Thyroid gland (tissue), 4 donors: ENCODE measurements at places on chromosomes 7 and 10. TPM values are rescaled to one million over a fixed set of nuclear protein-coding genes. Genes with fewer than 3 reads are reported as not detected.
A peak's percentile ranks its signal among the peaks of the same experiment; 100 is the strongest.

The NRF1 gene
- 16.9 TPM for total RNA-seq

The SMNDC1 gene
- 12.8 TPM for total RNA-seq

The POP7 gene
- 44.8 TPM for total RNA-seq

The NODAL gene
- total RNA-seq: not detected

The PLAU gene
- total RNA-seq: 8.6 TPM

The CHST12 gene
- 15.3 TPM for total RNA-seq

The CNPY1 gene
- total RNA-seq: not detected

The GBX1 gene
- not detected for total RNA-seq

The LIPM gene
- not detected for total RNA-seq

DNA sequence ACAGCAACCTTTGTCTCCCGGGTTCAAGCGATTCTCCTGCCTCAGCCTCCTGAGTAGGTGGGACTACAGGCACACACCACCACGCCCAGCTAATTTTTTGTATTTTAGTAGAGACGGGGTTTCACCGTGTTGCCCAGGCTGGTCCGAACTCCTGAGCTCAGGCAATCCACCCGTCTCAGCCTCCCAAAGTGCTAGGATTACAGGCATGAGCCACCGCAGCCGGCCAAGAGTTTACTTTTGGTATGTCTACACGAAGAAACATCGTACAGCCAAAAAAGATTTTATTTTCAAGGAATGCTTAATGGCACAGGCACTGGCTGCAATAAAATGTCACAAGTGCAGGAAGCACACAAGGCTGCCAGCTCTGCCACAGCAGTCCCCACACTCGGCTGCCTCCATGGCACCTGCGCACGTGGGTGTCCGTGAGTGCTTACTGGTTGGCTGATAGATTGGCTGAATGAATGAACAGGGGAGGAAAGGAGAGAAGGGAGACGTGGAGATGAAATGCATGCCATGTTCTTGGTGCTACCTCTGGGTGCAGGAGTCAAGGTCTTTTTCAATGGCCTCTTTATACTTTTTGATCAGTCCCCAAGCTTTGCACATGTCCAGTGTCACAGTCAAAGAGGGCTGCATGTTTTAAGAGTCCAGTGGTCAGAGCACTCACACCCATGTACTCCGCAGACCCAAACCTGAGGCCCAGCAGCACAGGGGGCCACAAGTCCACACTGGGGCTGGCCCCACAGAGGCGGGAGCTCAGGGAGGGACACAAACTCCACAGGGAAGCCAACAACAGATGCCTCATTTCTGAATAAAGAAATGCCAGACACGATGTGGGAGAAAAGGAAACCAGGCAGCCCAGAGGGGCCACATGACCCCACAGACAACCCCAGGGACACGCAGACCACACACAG, 198.2 kb downstream of the MAD1L1 start:
- H3K27me3 ChIP-seq: no peaks in the 10 kb centered on the region
- H3K4me3 ChIP-seq: no peak overlapping the region
- peaks cover 26% of the 10 kb centered on the region for H3K4me1 ChIP-seq
- H3K36me3 ChIP-seq: no peaks in the 10 kb centered on the region
- DNase-seq: no peak

DNA sequence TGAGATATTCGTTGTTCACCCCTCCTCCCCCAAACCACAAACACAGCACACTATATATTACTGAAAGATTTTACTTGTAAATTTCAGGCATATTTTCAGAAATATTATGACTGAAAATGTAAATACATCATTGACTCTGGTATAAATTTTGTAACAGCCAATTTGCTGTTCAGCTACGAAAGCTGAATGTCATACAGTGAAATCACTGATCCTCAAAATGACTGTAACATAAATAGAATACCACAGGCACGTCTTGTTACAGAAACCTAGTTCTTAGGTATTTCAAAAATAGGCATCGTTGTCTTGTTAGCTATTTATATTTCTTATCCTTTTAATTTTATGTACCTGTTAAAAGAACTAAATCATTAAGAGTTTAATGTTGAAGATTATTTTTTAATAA, 15.1 kb downstream of the TRUB1 start:
- no peaks in the 10 kb centered on the region for H3K4me1 ChIP-seq
- H3K36me3 ChIP-seq: no peaks in the 10 kb centered on the region
- H3K27ac ChIP-seq: no peak overlapping the region
- no peak for DNase-seq
- no peaks in the 10 kb centered on the region for H3K27me3 ChIP-seq

DNA sequence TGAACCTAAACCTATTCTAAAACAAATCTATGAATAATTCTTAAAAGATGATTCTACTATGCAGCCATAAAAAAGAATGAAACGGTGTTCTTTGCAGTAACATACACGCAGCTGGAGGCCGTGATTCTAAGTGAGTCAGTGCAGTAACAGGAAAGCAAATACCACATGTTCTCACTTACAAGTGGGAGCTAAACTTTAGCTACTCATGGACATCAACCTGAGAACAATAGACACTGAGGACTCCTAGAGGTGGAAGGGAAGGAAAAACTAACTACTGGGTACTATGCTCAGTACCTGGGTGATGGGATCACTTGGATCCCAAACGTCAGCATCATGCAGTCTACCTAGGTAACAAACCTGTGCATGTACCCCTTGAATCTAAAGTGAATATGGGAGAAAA, 575.0 kb upstream of the MGMT start:
- no peak for DNase-seq
- no peak overlapping the region for H3K27ac ChIP-seq
- H3K36me3 ChIP-seq: no peaks in the 10 kb centered on the region
- H3K27me3 ChIP-seq: no peaks in the 10 kb centered on the region

- H3K4me3 ChIP-seq: no peak overlapping the region
- no peak overlapping the region for H3K27ac ChIP-seq
- no peaks in the 10 kb centered on the region for H3K27me3 ChIP-seq
- no peaks in the 10 kb centered on the region for H3K36me3 ChIP-seq
These were observed 339.8 kb downstream of the FRMD4A start for GRCh38 chr10:13990946-13991345.

- H3K36me3 ChIP-seq: peaks cover 17% of the 10 kb centered on the region
- DNase-seq: no peak
- no peak overlapping the region for H3K27ac ChIP-seq
- no peak overlapping the region for H3K4me3 ChIP-seq
- no peaks in the 10 kb centered on the region for H3K27me3 ChIP-seq
These were observed 24.5 kb downstream of the CRCP start for GRCh38 chr7:66138994-66139752.

- no peak for DNase-seq
- no peaks in the 10 kb centered on the region for H3K36me3 ChIP-seq
- no peak overlapping the region for H3K27ac ChIP-seq
- no peak overlapping the region for H3K4me3 ChIP-seq
These were observed 228.0 kb upstream of the MAGI2 start for GRCh38 chr7:79681454-79681853.

- H3K27ac ChIP-seq: peak overlapping the region; percentile 98
- peak overlapping the region; percentile 82 for H3K4me3 ChIP-seq
- no peak for DNase-seq
- no peaks in the 10 kb centered on the region for H3K36me3 ChIP-seq
- no peaks in the 10 kb centered on the region for H3K27me3 ChIP-seq
- peaks cover 55% of the 10 kb centered on the region for H3K4me1 ChIP-seq
These were observed 1.2 kb downstream of the ZMYND11 start for GRCh38 chr10:136465-136762.

GRCh38 chr7:4725850-4726450, 43.9 kb downstream of the FOXK1 start:
- H3K4me3 ChIP-seq: no peak overlapping the region
- DNase-seq: no peak
- peaks cover 8% of the 10 kb centered on the region for H3K4me1 ChIP-seq
- H3K36me3 ChIP-seq: no peaks in the 10 kb centered on the region
- no peaks in the 10 kb centered on the region for H3K27me3 ChIP-seq

GRCh38 chr10:48550071-48550691, 54.7 kb downstream of the ARHGAP22 start:
- no peaks in the 10 kb centered on the region for H3K27me3 ChIP-seq
- no peaks in the 10 kb centered on the region for H3K36me3 ChIP-seq
- DNase-seq: no peak

DNA sequence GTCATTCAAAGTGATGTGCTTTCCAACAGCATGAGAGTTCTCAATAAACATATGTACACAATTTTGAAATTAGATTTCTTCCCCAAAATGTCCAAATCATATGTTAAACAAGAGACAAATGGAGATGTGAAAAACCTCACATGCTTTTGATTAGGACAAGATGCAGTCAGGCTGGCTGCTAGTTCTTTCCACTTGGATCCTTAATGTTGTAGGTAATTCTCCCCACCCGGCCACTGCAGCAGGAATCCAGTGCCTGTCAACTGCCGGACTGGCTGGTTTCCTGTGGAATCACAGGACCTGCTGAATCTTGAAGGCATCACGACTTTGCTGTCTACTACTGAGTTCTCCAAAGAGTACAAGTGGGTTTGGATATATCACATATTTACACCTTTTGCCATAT, 138.6 kb upstream of the AKR1E2 start:
- H3K4me3 ChIP-seq: no peak overlapping the region
- H3K27me3 ChIP-seq: no peaks in the 10 kb centered on the region
- no peak for DNase-seq
- H3K27ac ChIP-seq: no peak overlapping the region

- H3K36me3 ChIP-seq: no peaks in the 10 kb centered on the region
- DNase-seq: no peak
- no peak overlapping the region for H3K4me3 ChIP-seq
- H3K4me1 ChIP-seq: no peaks in the 10 kb centered on the region
- H3K27me3 ChIP-seq: no peaks in the 10 kb centered on the region
These were observed 27.7 kb upstream of the MYH16 start for GRCh38 chr7:99244939-99245338.

- no peaks in the 10 kb centered on the region for H3K36me3 ChIP-seq
- no peaks in the 10 kb centered on the region for H3K27me3 ChIP-seq
- H3K4me1 ChIP-seq: no peaks in the 10 kb centered on the region
These were observed 179.7 kb downstream of the ANK3 start for GRCh38 chr10:60209874-60210570.

- no peaks in the 10 kb centered on the region for H3K36me3 ChIP-seq
- no peaks in the 10 kb centered on the region for H3K27me3 ChIP-seq
- no peak overlapping the region for H3K27ac ChIP-seq
- H3K4me1 ChIP-seq: no peaks in the 10 kb centered on the region
- no peak overlapping the region for H3K4me3 ChIP-seq
- DNase-seq: no peak
These were observed 14.8 kb downstream of the THSD7A start for GRCh38 chr7:11817111-11817740.

- H3K4me3 ChIP-seq: no peak overlapping the region
- no peak overlapping the region for H3K27ac ChIP-seq
- no peaks in the 10 kb centered on the region for H3K36me3 ChIP-seq
- no peaks in the 10 kb centered on the region for H3K27me3 ChIP-seq
- H3K4me1 ChIP-seq: peaks cover 11% of the 10 kb centered on the region
These were observed 481.0 kb upstream of the SEMA3A start for GRCh38 chr7:84675633-84676034.

GRCh38 chr7:75968561-75969001, 25.8 kb downstream of the TMEM120A start:
- no peaks in the 10 kb centered on the region for H3K27me3 ChIP-seq
- peak; percentile 44 for DNase-seq
- H3K36me3 ChIP-seq: peaks cover 9% of the 10 kb centered on the region
- H3K4me3 ChIP-seq: no peak overlapping the region
- H3K27ac ChIP-seq: peak overlapping the region; percentile 71

GRCh38 chr7:132240821-132241422, 335.3 kb downstream of the PLXNA4 start:
- H3K4me1 ChIP-seq: peaks cover 25% of the 10 kb centered on the region
- no peak overlapping the region for H3K4me3 ChIP-seq
- H3K27me3 ChIP-seq: no peaks in the 10 kb centered on the region
- no peaks in the 10 kb centered on the region for H3K36me3 ChIP-seq
- H3K27ac ChIP-seq: no peak overlapping the region

GRCh38 chr7:42242381-42242780, 5.4 kb upstream of the GLI3 start:
- no peak overlapping the region for H3K4me3 ChIP-seq
- H3K36me3 ChIP-seq: no peaks in the 10 kb centered on the region
- no peaks in the 10 kb centered on the region for H3K27me3 ChIP-seq
- no peaks in the 10 kb centered on the region for H3K4me1 ChIP-seq
- no peak overlapping the region for H3K27ac ChIP-seq

DNA sequence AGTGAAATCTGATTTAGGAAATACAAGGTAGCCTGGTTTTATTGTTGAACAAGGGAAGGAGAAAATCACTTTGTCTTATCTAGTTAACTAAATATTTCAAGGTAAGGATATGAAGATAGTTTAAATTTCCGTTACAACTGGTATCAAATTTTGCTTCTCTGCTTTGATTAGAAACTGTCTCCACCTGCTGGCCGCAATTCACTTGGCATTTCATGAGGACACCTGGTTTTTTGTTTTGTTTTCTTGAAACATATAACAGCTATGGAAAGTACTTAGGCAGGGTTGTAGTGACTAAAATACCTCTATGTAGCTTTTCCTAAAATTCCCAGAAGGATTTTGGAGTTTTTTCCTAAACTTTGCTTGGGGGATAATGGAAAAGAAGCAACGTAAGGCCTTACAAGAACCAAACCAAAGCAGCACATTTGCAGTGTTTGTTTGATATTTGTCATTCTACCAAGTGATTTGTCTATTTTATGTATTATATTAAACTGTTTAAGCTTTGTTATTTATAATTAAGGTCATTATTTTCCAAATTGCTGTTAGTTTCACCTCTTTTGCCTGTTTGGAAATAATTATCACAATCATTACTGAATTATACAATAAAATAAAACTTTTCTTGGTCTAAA, 73.6 kb downstream of the AHCYL2 start:
- DNase-seq: peak; percentile 77
- no peaks in the 10 kb centered on the region for H3K27me3 ChIP-seq
- no peaks in the 10 kb centered on the region for H3K4me1 ChIP-seq
- no peaks in the 10 kb centered on the region for H3K36me3 ChIP-seq
- H3K27ac ChIP-seq: no peak overlapping the region
- no peak overlapping the region for H3K4me3 ChIP-seq

DNA sequence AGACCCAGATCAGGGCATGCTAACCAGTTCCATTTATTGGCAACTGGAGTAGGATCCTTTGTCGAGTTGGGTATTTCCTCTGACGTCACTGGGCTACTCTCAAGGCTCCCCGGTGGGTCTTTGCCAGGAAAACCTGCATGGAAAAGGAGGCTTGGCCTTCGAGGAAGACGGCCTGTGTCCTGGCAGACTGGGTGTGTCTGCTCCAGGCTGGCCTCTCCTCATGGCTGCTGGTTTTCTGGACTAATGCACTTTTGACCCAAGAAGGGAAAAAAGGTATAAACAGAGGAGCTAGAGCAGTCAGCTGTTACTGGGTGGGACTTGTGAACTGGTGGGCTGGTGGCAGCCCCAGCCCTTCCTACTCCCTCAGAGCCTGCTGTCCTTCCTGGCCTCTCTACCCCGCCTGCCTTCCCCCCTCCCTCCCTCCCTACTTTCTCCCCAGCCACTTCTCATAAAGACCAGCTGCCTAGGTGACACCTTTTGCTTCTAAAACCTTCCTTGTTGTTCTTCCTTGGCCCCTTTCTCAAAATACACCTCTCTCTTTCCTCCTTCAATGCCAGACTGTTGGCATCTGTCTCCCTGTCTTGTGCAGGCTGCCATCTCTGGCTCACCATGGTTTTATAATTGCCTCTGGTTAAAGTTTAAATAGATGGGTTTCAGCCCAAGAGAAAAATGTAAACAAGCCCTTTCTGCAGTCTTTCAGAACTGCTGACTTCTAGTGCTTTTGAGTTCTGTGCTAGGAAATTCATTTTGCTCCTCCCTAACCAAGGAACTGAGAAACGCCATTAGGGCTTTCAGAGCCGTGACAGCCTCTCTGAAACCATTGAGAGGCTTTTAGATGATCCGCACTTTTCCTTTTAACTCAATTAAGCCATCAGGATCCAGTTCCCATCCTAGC, 101.8 kb upstream of the MKLN1 start:
- no peaks in the 10 kb centered on the region for H3K36me3 ChIP-seq
- no peaks in the 10 kb centered on the region for H3K27me3 ChIP-seq
- H3K4me3 ChIP-seq: no peak overlapping the region
- peak; percentile 66 for DNase-seq
- H3K4me1 ChIP-seq: peaks cover 14% of the 10 kb centered on the region
- H3K27ac ChIP-seq: peak overlapping the region; percentile 75
